ENCODE measurements at places on chromosomes 4 and X. TPM values are rescaled to one million over a fixed set of nuclear protein-coding genes. Genes with fewer than 3 reads are reported as not detected.

GRCh38 chr4:10706236-10706635 is 21.7 kb upstream of the CLNK start:
- H3K36me3 ChIP-seq, result no peaks in the 10 kb centered on the region
- no peak for DNase-seq
- no peak overlapping the region for H3K27ac ChIP-seq
- H3K4me3 ChIP-seq, result no peak overlapping the region
- H3K4me1 ChIP-seq, result no peaks in the 10 kb centered on the region

GRCh38 chr4:110055158-110055768 is 142.6 kb downstream of the EGF start:
- no peaks in the 10 kb centered on the region for H3K4me1 ChIP-seq
- no peak overlapping the region for H3K4me3 ChIP-seq
- no peaks in the 10 kb centered on the region for H3K27me3 ChIP-seq
- H3K36me3 ChIP-seq, result no peaks in the 10 kb centered on the region

DNA sequence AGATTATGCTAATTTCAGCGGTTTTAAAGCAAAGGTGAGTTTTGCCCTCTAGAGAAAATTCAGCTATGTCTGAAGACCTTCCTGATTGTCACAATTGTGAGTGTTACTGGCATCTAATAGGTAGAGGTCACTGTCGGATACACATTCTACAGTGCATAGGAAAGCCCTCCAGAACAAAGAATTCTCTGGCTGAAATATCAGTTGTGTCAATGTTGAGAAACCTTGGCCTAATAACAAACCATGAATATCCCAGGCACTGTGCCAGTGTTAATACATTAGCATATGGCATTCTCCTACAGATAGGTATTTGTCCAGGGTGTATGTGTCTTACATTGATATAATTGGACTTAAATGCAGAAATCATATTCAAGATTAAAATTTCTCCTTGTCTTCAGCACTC is 294.3 kb downstream of the FSTL5 start:
- H3K27ac ChIP-seq, result no peak overlapping the region
- H3K36me3 ChIP-seq, result no peaks in the 10 kb centered on the region
- no peak for DNase-seq
- no peak overlapping the region for H3K4me3 ChIP-seq

DNA sequence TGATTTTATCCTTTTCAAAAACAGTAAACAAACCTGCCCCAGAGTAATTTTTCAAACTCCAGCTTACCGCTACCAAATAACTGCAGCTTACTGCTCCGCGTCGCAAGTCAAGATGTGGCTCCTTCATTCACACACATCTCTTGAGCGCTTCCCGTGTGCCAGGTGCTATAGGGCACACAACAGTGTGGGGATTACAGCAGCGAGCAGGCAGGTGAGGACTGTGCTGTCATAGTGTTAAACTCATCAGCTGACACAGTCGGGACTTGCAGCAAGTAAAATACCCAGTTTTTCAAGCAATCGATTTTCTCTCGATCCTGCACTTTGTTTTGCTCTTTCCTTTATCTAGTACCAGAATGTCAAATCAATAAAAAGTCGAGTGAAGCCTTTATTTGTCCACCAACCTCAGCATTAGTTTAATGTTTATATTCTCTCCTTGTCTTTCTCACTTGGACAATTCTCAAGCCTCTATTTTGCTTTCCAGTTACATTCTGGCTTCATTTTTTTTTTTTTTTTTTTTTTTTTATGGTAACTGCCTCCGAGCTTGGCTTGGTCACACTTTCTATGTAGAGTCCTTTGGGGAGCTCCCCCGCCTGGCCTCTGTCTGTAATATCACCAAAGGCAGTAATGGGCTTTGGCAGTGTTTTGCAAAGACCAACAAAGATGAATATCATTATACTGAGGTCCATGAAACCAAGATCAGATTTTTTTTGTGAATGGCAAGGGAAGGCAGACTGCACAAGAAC is 8.3 kb upstream of the ASB5 start:
- no peaks in the 10 kb centered on the region for H3K27me3 ChIP-seq
- H3K36me3 ChIP-seq, result no peaks in the 10 kb centered on the region
- H3K4me1 ChIP-seq, result no peaks in the 10 kb centered on the region
- H3K27ac ChIP-seq, result no peak overlapping the region
- no peak for DNase-seq

DNA sequence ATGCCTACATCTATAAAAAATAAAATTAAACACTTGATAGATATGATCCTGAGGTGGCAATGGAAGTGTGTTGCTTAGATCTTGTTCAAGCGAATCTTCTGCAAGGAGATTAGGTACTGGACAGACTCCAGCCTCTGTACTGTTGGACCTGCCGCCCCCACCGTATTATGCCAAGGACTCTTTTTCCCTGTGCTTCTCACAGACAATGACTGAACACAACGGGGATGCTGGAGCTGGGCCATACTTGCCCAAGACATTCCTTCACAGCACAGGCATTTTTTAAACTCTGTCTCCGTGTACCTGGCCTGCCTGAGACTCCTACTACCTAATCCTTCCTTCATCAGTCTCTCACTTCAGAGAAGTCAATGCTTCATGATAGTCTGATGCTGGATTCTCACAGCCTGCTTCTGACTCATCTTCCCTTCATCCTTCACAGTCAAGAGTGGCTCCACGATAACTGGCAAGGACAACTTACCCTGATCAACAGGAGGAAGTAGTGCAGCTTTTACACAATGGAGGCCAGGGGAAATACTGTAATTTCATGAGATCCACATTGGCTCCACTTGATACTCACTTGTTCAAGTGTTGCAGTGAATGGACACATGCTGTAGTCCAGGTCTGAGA is 754.6 kb upstream of the AGA start:
- no peaks in the 10 kb centered on the region for H3K27me3 ChIP-seq
- no peak overlapping the region for H3K4me3 ChIP-seq
- no peak for DNase-seq
- H3K27ac ChIP-seq, result no peak overlapping the region
- H3K4me1 ChIP-seq, result no peaks in the 10 kb centered on the region

GRCh38 chr4:53235547-53235946 is 130.3 kb downstream of the SCFD2 start:
- H3K4me3 ChIP-seq, result no peak overlapping the region
- DNase-seq, result no peak
- H3K27ac ChIP-seq, result no peak overlapping the region

DNA sequence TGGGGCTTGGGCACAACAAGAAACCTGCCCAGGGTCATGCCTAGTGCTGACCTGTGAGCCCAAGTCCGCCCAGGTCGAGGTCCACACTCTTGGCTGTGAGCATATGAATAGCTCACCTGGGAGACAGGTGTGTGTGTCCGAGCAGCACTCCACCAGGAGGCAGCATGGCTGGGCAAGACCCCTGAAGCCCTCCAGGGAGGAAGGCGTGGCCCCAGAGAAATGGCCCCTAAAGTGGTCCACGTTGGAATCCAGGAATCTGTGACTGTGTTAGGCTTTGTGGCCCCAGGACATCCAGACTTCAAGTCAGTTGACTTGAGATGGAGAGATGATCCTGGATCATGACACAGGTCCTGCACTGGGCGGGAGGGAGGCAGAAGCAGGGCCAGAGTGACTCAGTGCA is 138.8 kb downstream of the CPZ start:
- no peak overlapping the region for H3K4me3 ChIP-seq
- H3K4me1 ChIP-seq, result no peaks in the 10 kb centered on the region
- no peaks in the 10 kb centered on the region for H3K36me3 ChIP-seq

- no peak overlapping the region for H3K27ac ChIP-seq
- no peak overlapping the region for H3K4me3 ChIP-seq
- DNase-seq, result no peak
- no peaks in the 10 kb centered on the region for H3K36me3 ChIP-seq
Measured at GRCh38 chrX:77484045-77484444, 36.9 kb downstream of the FGF16 start.

DNA sequence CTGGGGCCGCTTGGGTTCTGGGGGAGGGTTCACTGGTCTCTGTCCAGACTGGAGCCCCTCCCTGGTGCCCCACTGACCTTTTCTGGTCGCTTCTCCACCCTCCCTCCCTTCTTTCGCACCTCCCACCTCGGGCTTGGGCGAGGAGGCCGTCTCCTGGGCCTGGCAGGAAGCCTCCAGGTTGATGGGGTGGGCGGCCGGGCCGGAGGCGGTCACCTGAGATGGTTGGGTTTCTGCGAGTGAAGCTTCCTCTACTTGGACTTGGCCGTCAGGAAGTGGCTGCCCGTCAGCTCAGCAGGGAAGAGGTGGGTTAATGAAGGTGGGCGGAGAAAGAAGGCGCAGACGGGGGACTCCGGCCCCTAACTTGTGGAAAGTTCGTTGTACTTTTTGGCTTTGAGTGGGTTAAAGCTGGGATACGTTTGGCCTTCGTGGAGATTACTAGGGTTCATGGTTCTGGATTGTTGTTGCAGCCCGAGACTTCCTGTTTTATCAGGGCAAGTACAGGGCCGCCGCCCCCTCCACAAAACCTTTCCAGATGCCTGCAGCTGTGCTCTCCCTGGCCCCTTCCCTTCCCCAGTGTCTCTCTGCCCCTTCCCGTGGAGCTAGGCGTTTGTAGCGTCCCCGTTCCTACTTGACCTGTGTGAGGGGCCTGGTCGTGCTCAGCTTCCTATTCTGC is 1.2 kb downstream of the AKAP17A start:
- peak overlapping the region; percentile 79 for H3K4me3 ChIP-seq
- H3K27ac ChIP-seq, result peak overlapping the region; percentile 79
- DNase-seq, result peak; percentile 66
- H3K36me3 ChIP-seq, result peaks cover 42% of the 10 kb centered on the region
- no peaks in the 10 kb centered on the region for H3K27me3 ChIP-seq

DNA sequence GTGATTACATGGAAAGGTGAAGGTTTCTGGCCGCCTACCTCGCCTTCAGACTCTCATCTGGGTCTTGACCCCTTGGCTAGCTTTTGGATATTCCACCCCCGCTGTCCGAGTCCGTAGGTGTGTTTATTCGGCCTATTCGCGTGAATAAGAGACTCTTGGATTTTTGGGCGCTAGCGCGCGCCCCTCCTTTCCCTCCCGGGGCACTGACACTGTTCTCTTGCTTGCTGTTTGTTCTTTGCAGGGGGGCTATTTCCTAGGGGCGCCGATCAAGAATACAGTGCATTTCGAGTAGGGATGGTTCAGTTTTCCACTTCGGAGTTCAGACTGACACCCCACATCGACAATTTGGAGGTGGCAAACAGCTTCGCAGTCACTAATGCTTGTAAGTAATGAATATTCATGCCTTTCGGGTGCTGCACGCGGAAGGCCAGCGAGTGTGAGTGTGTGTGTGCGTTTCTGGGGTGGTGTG is 932 bp downstream of the GRIA2 start:
- DNase-seq, result no peak
- no peak overlapping the region for H3K27ac ChIP-seq

- H3K36me3 ChIP-seq, result no peaks in the 10 kb centered on the region
- peak overlapping the region; percentile 74 for H3K27ac ChIP-seq
- H3K27me3 ChIP-seq, result no peaks in the 10 kb centered on the region
- peaks cover 12% of the 10 kb centered on the region for H3K4me1 ChIP-seq
- peak overlapping the region; percentile 49 for H3K4me3 ChIP-seq
- DNase-seq, result peak; percentile 76
Measured at GRCh38 chrX:40108162-40108958, 10.6 kb upstream of the BCOR start.

DNA sequence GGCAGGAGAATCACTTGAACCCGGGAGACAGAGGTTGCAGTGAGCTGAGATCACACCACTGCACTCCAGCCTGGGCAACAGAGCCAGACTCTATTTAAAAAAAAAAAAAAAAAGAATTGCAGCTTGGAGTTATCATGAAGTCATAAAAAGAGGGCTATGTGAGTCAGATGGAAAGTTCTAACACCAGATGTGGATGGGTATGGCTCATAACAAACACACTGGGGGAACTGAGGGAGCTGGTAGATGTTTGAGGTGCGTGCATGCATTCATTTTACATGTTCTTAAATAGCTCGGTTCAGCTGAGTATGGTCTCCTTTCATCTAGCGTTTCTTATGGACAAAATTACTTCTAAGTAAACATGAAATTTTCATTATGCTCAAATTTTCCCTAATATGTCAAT is 11.7 kb downstream of the TRMT2B start:
- peaks cover 17% of the 10 kb centered on the region for H3K36me3 ChIP-seq
- H3K4me1 ChIP-seq, result no peaks in the 10 kb centered on the region
- no peak overlapping the region for H3K27ac ChIP-seq
- H3K27me3 ChIP-seq, result no peaks in the 10 kb centered on the region
- no peak for DNase-seq
- H3K4me3 ChIP-seq, result no peak overlapping the region

DNA sequence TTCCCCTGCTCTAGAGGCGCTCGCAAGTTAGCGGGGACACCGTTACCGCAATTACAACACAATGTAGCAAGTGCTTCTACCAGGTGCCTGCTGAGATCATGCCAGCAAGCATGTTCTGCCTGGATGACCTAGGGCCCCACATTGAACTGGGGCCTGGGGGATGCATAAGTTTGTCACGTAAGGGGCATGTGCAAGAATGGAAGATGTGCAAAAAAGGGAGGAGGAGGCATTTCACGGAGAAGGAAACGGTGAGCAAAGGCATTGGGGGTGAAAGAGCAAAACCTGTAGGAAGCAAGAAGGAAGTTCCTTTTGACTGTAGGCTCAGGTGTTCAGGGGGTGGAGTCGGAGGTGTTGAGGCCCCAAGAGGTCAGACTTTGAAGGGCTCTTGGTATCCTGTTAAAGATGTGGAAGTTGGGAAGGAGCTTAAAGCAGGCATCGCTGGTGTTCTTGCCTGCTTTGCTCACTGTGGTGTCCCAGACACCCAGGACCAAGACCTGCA is 602 bp upstream of the SCARB2 start:
- H3K27me3 ChIP-seq, result no peaks in the 10 kb centered on the region
- H3K4me1 ChIP-seq, result peaks cover 77% of the 10 kb centered on the region
- no peak for DNase-seq
- H3K36me3 ChIP-seq, result no peaks in the 10 kb centered on the region

The F8A2 gene
- not detected for total RNA-seq

The KLF3 gene
- total RNA-seq, result 70.6 TPM

The TNIP3 gene
- total RNA-seq, result 2.3 TPM

The MAOB gene
- total RNA-seq, result 38.9 TPM

The TAF7L gene
- not detected for total RNA-seq

All from upper lobe of right lung (tissue), 1 donor.